Progenitor cell of endocrine pancreas (in vitro differentiated cells): ENCODE measurements at places on chromosomes 1 and 21. TPM values are rescaled to one million over a fixed set of nuclear protein-coding genes. Genes with fewer than 3 reads are reported as not detected.

GRCh38 chr21:27246741-27247140, 279.9 kb upstream of the ADAMTS5 start:
- H3K4me1 ChIP-seq: no peaks in the 10 kb centered on the region
- no peaks in the 10 kb centered on the region for H3K36me3 ChIP-seq
- DNase-seq: no peak
- no peak overlapping the region for H3K4me3 ChIP-seq
- no peaks in the 10 kb centered on the region for H3K27me3 ChIP-seq

DNA sequence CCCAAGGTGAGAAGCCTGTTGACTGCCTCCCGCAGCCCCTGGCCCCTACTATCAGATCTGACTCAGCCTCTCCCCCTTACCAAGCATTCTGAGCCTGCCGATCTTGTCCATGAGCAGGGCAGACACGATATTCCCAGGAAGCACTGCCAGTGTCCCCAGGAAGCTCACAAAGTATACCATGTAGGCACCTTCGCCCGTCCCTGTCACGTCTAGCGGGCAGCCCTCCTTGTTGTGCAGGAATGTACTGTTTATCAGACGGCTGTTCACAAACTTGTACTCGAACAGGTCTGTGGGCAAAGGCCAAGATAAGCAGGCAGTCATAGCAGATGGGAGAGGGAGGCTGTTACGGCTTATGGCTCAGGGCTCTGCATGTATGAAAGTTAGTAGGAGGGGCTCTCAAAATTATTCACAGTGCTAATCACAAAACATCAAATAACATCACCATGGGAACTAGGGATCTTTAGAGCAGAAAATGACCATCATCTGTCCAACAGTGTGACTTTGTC, 7.3 kb downstream of the BOLA1 start:
- no peak overlapping the region for H3K4me3 ChIP-seq
- no peaks in the 10 kb centered on the region for H3K27me3 ChIP-seq
- no peak for DNase-seq
- peaks cover 7% of the 10 kb centered on the region for H3K36me3 ChIP-seq
- H3K4me1 ChIP-seq: no peaks in the 10 kb centered on the region
- H3K27ac ChIP-seq: no peak overlapping the region

DNA sequence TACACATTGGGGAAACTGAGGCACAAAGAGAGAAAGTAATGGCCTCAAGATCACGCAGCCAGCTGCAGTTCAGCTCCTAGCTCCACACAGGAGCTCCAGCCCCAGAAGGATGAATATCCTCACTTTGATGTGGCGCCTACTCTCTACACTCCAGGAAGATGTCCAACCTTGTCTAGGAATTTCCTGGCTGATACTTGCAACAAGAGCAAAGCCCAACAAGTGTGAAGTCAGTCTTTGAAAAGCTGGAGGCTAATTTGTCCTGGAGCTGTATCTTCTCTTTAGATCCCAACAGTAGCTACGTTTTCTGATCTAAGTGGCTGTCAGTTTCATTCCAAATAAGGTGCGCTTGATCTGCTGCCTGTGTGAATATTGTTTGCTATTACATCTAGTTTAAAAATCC, 344.9 kb downstream of the PTPRU start:
- no peak for DNase-seq
- H3K4me1 ChIP-seq: peaks cover 27% of the 10 kb centered on the region
- no peak overlapping the region for H3K4me3 ChIP-seq
- H3K27me3 ChIP-seq: peaks cover 19% of the 10 kb centered on the region
- no peaks in the 10 kb centered on the region for H3K36me3 ChIP-seq

- H3K27ac ChIP-seq: no peak overlapping the region
- no peak for DNase-seq
- peaks cover 6% of the 10 kb centered on the region for H3K27me3 ChIP-seq
- H3K4me3 ChIP-seq: no peak overlapping the region
Observed at GRCh38 chr1:147673406-147673805, 3.1 kb upstream of the ACP6 start.

- H3K4me3 ChIP-seq: no peak overlapping the region
- peaks cover 5% of the 10 kb centered on the region for H3K36me3 ChIP-seq
- DNase-seq: peak; percentile 67
- peaks cover 3% of the 10 kb centered on the region for H3K4me1 ChIP-seq
Observed at GRCh38 chr1:27300341-27301051, 21.5 kb upstream of the TMEM222 start.

- H3K27me3 ChIP-seq: peaks cover 14% of the 10 kb centered on the region
- H3K27ac ChIP-seq: no peak overlapping the region
- DNase-seq: no peak
- H3K4me1 ChIP-seq: peaks cover 6% of the 10 kb centered on the region
Observed at GRCh38 chr21:35400233-35400939, 351.3 kb upstream of the RUNX1 start.

- H3K4me3 ChIP-seq: no peak overlapping the region
- H3K27me3 ChIP-seq: no peaks in the 10 kb centered on the region
- DNase-seq: no peak
- H3K4me1 ChIP-seq: no peaks in the 10 kb centered on the region
Observed at GRCh38 chr1:160481979-160482596, 41.0 kb downstream of the SLAMF6 start.

DNA sequence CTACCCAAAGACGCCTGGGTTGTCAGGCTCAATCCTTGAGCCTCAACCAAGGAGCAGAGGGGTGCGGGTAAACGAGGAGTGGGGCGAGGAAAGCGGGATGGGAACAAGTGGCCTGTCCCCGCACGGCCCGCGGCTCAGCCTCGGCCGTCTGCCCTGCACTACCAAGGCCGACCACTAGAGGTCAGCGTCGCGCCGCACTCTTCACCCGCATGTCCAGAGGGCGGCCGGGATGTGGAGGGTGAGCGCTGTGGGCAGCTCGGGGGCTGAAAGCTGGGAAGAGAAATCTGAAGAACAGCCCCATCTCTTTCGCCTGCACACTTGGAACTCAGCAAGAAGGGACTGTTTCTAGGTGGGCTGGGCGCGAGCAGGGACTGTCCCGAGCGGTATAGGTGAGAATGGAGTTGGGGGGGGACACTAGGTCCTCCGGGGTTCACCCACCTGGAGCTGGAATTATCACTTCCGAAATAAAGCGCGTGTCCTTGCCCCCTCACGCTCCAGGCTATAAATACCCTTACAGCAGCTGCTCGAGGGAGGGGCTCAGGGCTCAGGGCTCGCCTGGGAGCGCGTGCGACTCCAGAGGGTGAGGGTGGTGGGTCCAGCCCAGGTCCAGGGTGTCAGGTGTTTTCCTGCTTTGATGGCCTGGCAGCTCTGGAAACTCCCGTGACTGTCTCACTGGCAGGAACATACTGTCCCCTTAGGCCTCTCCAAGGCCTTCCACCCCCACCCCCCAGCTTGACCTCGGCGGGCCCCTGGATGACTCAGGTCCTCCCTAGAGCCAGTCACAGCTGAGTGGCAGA, 9.8 kb downstream of the SLC30A2 start:
- peaks cover 24% of the 10 kb centered on the region for H3K27me3 ChIP-seq
- H3K4me1 ChIP-seq: peaks cover 8% of the 10 kb centered on the region
- peak overlapping the region; percentile 95 for H3K27ac ChIP-seq

GRCh38 chr1:162710345-162710744, 78.1 kb downstream of the DDR2 start:
- H3K36me3 ChIP-seq: no peaks in the 10 kb centered on the region
- H3K4me3 ChIP-seq: no peak overlapping the region
- H3K4me1 ChIP-seq: peaks cover 5% of the 10 kb centered on the region
- no peaks in the 10 kb centered on the region for H3K27me3 ChIP-seq
- H3K27ac ChIP-seq: no peak overlapping the region

DNA sequence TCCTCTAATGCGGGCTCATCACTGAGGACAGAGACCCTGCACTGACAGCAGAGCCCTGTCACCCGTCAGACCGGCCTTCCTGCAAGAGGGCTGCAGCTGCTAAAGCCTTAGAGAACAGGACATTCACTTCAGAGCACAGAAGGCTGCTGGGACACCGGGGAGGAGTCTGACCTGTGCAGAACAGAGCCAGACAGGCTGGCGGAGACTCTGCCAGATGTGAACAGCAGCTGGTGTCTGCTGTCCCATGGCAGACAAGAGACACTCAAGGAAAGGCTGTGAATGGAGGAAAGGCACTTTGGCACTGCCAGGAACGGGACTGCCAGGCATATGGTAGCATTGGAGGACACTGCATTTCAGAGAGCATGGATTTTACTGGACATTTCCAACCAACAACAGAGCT, 21.4 kb downstream of the MRAP start:
- H3K4me1 ChIP-seq: no peaks in the 10 kb centered on the region
- no peaks in the 10 kb centered on the region for H3K27me3 ChIP-seq
- peak overlapping the region; percentile 59 for H3K27ac ChIP-seq
- H3K4me3 ChIP-seq: no peak overlapping the region
- DNase-seq: no peak

DNA sequence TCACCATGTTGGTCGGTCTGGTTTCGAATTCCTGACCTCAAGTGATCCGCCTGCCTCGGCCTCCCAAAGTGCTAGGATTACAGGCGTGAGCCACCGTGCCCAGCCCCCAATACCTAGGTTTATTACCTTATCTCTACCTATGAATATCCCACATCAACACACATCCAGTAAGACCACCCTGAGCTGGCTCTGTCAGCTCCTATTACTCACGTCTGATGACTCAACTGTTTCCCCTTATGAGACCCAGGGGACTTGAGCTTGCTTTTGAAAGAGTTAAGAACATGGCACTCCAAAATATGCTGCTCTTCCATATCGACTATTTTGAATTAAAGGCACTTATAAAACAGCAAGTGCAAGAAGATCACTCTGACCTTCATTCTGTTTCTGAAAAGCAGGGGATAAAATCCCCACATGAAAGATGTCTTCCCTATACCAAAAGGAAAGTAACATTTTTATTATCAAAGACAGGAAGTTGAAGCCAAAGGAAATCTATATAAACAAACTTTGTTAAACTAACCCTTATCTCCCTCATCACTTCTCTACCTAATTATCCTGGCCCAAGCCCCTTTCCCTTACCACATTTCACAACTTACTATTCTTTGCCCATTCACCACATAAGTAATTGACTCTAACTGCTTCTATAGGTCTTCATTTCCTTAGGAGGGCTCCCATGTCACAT, 41.3 kb upstream of the OSBPL9 start:
- H3K27me3 ChIP-seq: no peaks in the 10 kb centered on the region
- H3K27ac ChIP-seq: no peak overlapping the region
- H3K36me3 ChIP-seq: no peaks in the 10 kb centered on the region
- no peak overlapping the region for H3K4me3 ChIP-seq

- peak overlapping the region; percentile 87 for H3K4me3 ChIP-seq
- H3K27ac ChIP-seq: peak overlapping the region; percentile 92
- peak; percentile 14 for DNase-seq
- peaks cover 8% of the 10 kb centered on the region for H3K4me1 ChIP-seq
Observed at GRCh38 chr1:113905435-113905861, 322 bp downstream of the DCLRE1B start.

DNA sequence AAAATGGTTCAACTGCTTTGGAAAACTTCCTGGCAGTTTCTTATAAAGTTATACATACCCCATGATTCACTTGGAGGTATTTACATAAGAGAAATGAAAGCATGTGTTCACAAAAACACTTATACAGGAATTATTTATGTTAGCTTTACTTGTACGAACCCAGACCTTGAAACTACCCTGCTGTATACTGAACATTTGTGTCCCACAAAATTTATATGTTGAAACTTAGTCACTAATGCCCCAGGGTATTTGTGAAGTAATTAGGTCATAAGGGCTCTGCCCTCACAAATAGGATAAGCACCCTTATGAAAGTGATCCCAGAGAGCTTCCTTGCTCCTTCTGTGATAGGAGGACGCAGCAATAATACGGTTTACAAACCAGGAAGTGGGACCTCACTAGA, 42.7 kb upstream of the B3GALT2 start:
- H3K27ac ChIP-seq: no peak overlapping the region
- no peak overlapping the region for H3K4me3 ChIP-seq

DNA sequence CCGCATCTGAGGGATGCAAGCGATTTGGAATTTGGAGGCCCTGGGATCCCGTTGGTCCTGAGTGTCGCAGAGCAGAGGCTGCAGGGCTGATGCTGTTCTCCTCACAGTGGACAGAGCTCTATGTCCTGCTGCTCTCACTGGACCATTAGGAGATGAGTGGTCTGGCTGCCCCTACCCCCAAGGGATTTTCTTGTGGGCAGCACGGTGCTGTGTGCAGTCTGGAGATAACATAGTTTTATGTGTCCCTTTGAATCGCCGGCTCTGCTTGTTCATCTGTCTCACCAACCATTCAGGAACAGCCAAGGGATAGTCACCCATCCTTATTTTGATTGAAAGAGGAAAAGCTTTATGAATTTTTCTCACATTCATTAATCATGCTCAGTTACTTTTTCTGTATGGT, 49.9 kb downstream of the CHRM3 start:
- DNase-seq: no peak
- no peak overlapping the region for H3K27ac ChIP-seq
- no peak overlapping the region for H3K4me3 ChIP-seq
- peaks cover 4% of the 10 kb centered on the region for H3K27me3 ChIP-seq

DNA sequence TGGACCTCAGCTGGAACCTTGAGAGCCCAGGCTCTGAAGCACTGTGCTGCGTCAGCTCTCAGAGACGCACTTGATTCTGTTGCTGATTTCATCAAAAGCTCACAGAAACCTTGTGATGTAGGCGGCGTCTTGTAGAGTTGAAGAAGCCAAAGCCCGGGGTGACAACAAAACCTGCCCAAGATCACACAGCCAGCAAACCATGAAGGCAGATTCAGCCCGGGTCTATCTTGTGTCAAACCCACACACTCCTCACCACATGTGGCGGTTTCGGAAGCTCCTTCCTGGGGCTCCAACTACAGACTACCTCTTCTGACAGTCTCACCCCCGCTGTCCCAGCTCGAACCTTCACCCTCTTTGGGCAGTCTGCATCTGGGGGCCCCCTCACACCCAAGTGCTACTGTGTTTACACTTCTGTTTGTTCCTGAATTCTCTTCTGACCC, 50.4 kb downstream of the TENT5C start:
- H3K4me3 ChIP-seq: no peak overlapping the region
- no peak for DNase-seq
- H3K4me1 ChIP-seq: peaks cover 12% of the 10 kb centered on the region
- H3K27ac ChIP-seq: peak overlapping the region; percentile 73

DNA sequence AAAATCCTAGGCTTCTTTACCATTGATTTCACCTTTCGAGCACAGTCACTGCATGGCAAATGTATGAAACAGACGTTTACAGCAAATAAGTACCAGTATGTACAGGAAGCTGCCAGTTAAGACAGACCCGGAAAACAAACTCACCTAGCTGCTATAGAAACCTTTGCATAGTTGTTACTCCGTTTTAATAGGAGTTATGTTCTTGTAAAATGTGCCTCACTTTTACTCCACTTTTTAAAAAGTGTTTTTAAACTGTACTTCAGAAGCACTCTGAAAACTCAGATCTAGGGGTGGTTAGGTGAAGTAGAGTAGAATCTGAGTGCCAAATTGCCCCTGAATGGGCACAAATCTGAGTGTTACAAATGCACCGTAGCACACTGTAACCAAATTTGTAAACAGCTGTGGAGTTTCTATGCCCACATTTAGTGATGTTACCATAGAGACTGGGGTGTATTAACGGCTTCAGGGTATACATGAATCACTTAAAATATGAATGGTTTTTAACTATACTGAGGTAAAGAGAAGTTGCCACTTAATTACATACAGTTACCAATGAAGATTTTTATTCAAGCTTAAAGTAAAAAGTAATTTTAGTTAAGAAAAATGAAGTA, 30.7 kb downstream of the CNIH4 start:
- peaks cover 15% of the 10 kb centered on the region for H3K36me3 ChIP-seq
- H3K4me3 ChIP-seq: no peak overlapping the region
- H3K4me1 ChIP-seq: peaks cover 13% of the 10 kb centered on the region
- peak overlapping the region; percentile 84 for H3K27ac ChIP-seq
- DNase-seq: no peak

LCE3E gene
- not detected in 2 replicates for total RNA-seq

CD1B gene
- total RNA-seq: not detected in 2 replicates

GPR37L1 gene
- total RNA-seq: 0.04 TPM in 1 of 2 replicates, not detected in the other

PTCH2 gene
- 2.9 and 3.0 TPM in 2 replicates for total RNA-seq

ACTL8 gene
- total RNA-seq: not detected in 2 replicates

UAP1 gene
- 29.1 and 30.8 TPM in 2 replicates for total RNA-seq

NUDT17 gene
- 5.0 and 5.2 TPM in 2 replicates for total RNA-seq

CLCA4 gene
- total RNA-seq: not detected in 2 replicates
